NT2/D1 (cell line): ENCODE measurements at places on chromosomes 16 and 17.

DNA sequence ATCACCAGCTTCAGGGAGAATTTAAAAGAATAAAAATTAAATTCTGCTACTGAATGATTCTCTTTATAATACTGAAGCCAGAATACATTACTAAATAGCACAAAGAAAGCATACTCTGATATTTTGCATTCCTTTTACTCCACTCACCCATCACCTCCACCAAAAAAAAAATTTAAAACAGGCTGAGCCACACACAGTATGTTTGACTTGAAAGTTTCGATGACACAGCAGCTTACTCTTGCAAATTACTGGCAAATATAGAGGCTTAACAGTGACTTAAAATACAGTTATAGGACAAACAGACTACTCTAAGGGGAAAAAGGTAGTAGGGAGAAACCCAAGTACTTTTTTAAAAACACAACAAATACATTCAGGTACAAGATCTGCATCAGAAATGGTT lies 39.2 kb downstream of the GPATCH8 start:
- DNase-seq: no peak

DNA sequence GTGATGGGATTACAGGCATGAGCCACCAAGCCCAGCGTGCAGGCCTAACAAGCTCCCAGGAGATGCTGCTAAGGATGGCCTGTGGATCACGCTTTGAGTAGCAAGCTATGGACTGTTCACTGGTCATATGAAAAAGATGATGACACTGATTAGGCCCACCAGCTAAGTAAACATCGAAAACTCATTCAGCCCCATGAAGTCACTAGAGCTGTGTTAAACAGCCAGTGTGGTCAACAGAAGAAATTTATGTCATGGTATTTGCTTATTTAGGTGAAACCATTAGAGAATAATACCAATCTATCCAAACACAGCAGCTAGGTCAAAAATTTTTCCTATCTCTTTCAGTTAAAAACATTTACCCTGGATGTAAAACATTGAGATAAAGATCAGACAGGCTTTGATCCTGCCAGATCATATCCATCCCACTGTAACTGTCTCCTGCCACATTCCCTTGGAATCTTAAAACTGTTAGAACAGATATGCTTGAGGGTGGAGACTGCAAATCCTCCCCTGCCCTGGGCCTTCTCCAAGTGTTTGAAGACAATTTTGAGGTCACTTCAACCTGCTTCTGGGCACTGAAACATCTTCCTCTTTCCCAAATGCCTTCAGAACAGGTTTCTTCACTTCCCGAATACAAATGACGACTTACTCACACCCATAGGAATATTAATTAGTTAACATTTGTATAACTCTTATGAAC lies 30.9 kb downstream of the HOXB1 start:
- DNase-seq: no peak

DNA sequence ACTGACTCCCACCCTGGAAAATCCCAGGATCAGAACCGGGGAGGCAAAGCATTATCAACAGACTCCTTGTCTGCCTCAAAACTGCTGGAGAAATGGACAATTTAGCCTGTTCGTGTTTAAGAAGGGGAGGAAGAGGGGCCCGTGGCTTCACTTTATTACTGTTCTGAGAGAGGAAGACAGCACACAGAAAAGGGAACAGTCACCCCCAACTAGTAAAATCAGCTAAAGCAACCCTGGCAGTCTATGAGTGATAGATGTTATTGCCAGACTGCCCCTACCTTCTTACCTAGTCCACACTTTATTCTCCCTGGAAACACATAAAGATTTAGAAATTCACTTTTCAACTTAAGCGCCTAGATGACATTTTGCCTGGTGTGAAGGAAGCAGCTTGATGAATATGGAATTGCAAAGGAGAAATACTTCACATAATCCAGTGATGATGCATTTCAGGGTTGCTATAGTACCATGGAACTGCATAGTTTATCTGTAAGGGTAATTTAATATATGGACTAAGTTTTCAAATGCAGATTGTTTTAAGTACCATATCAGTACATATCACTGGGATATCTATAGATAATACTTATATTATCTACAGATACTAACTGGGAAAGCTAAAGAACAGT lies 36.9 kb upstream of the TRAP1 start:
- DNase-seq: no peak

DNA sequence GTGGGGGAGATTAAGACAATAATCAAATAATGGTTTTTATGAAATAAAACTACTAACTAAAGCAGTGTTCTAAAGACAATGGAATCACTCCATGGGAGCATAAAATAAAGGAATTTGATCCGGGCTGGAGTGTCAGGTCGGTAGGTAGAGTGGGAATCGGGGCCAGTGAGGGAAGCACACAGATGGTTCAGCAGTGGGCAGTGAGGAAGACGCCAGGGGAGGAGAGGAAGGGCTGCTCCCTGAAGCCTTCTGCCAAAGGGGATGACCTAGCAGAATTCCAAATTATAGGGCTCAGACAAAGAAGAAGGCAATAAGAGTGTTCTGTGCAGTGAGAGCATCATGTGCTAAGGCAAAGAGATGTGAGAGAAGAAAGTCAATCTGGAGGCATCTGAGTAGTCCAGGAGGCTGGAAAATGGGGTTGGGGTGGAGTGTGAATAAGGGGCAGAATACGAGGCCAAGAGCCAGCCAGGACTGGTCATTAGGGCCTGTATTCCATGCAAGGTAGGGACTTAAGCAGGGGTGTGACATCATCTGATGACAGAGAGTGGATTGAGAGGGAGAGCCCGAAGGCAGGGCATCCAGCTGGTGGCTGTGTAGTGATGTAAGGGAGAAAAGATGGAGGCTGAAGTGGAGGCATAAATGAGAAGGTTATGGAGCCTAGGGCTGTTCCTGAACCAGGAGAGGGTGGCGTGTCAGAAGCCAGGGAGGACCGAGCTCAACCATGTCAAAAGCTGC lies 137.6 kb downstream of the COPRS start:
- no peak for DNase-seq

DNA sequence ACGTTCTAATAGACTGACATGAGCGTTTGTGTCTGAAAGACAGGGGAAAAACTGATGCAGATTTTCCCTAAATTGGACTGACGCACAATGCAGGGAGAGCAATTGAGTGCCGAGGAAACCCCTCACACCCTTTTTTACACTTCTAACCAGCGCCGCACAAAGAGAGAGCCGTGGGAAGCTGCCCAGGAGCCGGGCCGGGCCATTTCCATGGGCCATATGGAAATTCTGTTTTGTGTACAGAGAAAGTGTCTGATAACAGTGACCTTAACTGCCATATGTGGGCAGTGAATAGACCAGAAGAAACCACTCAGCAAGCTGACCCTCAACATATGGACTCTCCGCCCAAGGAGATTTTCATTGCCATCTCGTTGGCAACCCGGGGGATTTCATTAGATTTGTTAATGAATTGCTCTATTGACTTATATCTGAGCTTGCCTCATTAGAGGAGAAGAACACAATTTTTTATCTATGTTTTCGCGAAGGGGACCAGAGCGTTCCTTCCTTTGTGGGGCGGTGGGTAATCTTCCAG lies 225.9 kb upstream of the IRX3 start:
- no peak for DNase-seq

DNA sequence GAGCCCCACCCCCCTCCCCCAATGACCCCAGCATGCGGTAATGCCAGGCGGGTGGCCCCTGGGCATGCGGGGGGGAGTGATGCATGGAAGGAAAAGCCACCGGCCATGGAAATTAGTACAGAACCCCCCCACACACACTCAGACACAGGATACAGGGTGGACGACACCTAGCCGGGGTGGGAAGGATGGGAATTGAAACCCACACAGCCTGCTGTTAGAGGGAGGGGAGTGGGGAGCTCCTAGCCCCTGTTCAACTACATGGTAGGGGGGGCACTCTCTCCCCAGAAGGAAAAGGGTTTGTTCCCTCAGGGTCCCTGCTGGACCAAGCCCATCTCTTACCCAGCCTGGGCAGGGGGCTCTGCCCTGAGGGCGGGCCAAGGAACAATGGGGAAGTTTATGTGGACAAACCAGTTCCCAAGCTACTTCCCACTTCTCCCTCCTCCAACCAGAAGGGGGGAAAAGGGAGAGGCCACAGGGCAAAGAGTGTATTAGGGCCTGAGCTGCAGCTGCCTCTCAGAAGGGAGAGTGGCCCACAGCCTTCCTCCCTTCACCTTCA lies 5.2 kb downstream of the TMUB2 start:
- DNase-seq: no peak

GRCh38 chr16:29117631-29118030 lies 132.8 kb downstream of the LAT start:
- DNase-seq: no peak

- DNase-seq: no peak
Measured at GRCh38 chr17:59783221-59784047, 76.0 kb downstream of the VMP1 start.

GRCh38 chr17:50266384-50267073 lies 7.7 kb upstream of the TMEM92 start:
- DNase-seq: no peak

GRCh38 chr16:84312783-84313382 lies 18.2 kb downstream of the WFDC1 start:
- no peak for DNase-seq

- DNase-seq: no peak
Measured at GRCh38 chr16:19532601-19533000, 8.9 kb downstream of the CCP110 start.

- DNase-seq: peak; percentile 65
Measured at GRCh38 chr16:29900102-29900887, at the start of gene ASPHD1. Gene ASPHD1 (plus strand): TSS chr16:29900488. CDS start chr16:29900972, 484 bp downstream.

- peak; percentile 81 for DNase-seq
Measured at GRCh38 chr17:36463916-36464764, 22.3 kb upstream of the ZNHIT3 start.

DNA sequence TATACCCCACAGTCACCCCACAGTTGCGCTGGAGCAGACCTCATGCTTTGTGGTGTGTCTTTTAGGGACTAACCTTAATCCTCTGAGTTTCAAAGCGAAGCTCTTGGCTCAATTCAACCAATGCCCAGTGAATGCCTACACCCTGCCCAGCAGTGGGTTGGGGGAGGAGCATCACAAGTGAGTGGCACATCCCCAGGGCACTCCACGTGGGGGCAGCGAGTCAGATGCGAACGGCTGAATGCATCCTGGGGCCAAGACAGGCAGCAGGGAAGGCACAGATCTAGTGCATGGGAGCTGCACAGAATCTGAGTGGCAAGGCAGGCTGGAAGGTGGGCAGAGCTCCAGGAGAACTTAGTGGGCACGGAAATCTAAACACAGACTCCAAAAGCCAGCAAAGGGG lies 39.2 kb downstream of the IFT140 start:
- DNase-seq: no peak

GRCh38 chr17:69485251-69485661 lies 70.8 kb downstream of the MAP2K6 start:
- DNase-seq: no peak

DNA sequence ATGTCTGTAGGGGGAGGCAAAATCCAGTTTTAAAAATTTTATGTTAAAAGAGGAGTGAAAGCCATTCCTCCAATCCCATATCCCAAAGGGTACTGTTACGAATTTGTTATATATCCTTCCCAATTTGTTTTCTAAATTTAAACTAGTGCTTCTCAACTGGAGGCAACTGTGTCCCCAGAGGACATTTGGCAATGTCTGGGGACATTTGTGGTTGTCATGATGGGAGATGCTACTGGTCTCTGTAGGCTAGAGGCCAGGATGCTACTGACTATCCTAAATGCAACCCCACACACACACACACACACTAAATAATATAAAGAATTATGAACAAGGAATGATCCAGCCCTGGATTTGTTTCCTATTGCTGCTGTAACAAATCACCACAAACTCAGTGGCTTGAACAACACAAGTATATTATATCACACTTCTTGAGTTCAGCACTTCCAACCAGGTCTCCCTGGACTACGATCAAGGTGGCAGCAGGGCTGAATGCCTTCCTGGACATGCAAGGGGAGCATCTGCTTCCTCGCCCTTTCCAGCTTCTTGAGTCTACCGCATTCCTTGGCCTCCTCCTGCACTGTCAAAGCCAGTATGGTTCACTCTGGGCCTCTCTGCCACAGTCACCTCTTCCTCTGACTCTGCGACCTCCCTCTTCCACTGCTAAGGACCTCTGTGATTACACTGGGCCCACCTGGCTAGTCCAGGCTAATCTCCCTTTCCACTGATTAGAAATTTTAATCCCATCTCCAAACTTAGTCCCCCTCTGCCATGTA lies 30.1 kb downstream of the ARHGAP17 start:
- DNase-seq: no peak

DNA sequence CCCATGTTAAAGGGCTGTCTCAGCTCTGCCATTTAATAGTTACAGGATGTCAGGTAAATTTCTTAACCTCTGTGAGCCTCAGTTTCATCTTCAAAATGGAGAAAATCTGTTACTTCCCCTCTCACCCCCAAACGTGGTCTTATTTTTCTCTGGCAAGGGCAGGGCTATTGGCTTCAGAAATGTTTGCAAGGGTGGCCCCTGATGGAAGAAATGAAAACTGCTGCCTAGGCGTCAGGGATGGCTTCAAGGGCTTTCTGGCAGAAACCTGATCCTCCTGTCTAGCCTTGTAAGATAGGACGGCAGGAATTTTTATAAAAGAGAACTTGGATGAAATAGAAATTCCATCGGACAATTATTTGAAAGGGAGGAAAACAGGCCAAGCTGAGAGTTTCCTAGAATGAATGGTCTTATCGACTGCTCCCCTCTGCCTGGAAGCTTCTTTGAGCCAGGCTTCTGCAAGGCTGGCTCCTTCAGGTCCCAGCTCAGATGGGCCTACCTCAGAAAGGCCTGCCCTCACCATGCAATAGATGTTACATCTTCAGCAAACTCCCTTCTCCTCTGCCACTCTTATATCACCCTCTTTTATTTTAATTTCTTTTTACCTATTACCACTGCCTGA lies 43.0 kb upstream of the TANGO6 start:
- DNase-seq: peak; percentile 84

DNA sequence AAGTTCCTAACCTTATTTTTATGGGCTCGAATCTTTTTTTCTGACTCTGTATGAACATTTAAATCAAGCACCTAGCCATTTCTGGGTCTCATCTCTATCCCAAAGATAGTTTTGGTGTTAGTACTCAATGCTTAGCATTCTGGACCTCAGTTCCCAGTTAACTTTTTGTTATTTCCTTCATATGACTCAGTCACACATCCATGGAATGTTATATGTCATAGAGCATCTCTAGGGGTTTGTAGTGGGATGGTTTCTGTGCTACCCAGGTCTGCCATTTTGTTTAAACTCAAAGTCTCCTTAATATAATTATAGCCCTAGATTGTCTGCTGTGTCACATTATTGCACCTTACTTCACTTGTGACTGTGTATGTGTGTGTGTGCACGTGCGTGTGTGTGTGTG lies 90.1 kb downstream of the EFCAB13 start:
- no peak for DNase-seq

- no peak for DNase-seq
Measured at GRCh38 chr17:66172691-66173223, 19.2 kb downstream of the CEP112 start.

DNA sequence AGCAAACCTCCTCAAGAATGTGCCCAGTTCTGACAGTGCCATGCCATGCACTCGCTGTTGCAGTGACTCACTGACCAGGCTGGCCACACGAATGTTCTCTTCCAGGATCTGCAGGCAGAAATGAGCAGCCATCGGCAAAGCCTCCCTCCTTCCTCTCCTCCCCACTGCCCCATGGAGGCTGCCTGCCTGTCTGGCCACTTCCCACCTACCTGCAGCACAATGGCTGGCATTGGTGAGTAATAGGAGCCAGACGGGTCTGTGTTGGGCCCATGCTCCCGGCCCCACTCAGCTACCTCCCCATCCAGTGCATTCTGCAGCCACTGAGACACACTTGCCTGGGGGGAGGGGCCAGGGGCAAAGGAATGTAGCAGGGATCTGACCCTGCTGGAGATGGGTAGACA lies 2.8 kb upstream of the MATCAP1 start:
- no peak for DNase-seq
